Keratinocyte (primary cell): ENCODE measurements at places on chromosomes 5 and 9. TPM values are rescaled to one million over a fixed set of nuclear protein-coding genes. Genes with fewer than 3 reads are reported as not detected.

- no peak for DNase-seq
Measured at GRCh38 chr9:126852086-126852688, 8.3 kb upstream of the ZBTB34 start.

- no peak for DNase-seq
Measured at GRCh38 chr5:11334404-11334803, 569.8 kb downstream of the CTNND2 start.

SLC34A1 gene
- polyA plus RNA-seq, result 0.02 to 0.07 TPM (median 0.06 TPM) in 3 replicates

GRCh38 chr5:86885489-86886230 lies 267.9 kb downstream of the COX7C start:
- no peak for DNase-seq

DNA sequence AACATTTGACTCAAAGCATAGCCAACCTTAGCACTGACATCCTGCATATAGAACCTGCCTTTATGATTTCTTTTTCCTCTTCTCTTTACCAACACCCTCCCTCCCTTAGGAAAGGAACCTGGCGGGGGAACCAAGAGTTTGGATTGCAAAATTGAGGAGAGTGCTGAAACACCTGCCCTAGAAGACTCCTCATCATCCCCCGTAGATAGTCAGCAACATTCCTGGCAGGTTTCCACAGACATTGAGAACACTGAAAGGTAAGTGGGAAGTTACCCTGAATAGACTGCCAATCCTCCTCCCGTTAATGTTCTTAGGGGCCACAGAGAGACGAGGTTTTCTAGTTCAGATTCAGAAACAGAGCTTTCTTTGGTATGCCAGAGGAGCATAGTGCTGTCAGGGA lies 88.8 kb downstream of the RGS7BP start:
- DNase-seq, result no peak

DNA sequence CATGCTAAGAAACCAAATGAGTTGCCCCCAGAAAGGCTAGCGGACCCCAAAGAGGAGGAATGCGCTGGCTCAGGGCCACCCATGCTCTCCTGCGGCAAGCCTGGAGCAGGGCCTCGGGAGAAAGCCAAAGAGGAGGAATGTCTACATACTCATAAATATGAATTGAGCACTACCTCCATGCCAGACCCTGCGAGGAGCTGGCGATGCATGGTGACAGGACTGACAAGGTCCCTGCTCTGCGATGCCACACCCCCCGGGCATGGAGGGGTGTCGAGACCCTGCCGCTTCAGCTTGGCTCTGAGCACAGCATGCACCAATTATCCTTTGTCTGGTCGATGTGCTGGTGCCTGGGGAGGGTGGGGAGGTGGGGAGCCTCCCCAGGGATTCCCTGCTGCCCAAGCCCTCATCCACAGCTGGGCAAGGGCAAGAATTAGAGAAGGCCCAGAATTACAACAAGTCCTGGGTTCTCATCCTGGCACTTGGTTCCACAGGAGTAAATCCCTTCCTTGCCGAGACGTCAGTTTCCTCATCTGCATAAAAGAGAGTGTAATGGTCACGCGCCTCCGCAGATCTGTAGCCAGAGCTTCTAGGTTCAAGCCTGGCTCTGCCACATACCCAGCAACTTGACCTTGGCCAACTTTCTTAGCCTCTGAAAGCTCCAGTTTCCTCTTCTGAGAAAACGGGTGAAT lies 74.4 kb downstream of the FAM114A2 start:
- DNase-seq, result no peak

PCDHB14 gene
- 0.13 to 0.41 TPM (median 0.20 TPM) in 3 replicates for polyA plus RNA-seq

GRCh38 chr5:42284584-42284983 lies 138.7 kb upstream of the GHR start:
- DNase-seq, result no peak

DNA sequence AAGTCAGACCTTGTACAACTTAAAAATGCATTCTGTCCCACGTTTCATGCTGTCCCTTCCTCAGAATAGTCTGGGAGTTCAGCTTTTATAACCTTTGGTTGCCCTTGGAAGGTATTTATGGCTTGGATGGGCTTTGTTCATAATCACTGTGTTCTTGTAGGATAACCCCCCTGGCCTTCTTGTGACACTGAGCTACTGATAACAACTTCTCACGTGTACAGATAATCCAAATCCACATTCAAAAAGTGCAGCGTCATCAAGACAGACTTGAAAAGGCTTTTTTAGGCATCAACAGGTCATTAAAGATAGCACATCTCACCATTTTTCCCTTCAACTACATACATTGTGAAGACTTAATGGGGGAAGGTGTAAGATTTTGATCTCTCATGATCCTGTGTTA lies 42.0 kb downstream of the SLC1A3 start:
- DNase-seq, result no peak

DNA sequence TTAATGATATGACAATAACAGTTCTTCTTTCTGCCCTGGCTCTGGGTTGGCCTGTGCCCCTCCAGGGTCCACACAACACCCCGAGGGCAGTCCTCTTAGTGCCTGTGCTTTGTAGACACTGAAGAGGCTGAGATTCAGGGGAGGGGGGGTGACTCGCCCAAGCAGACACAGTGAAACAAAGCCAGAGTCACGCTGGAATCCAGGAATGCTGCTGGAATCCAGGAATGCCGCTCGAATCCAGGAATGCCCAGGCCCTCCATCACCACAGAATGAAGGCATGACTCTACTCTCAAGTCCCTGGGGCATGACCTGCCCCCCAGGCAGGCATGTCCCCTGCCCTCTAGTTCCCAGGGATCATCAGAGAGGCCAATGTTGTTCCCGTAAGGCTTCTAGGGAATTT lies 73.1 kb downstream of the LRSAM1 start:
- DNase-seq, result no peak

GRCh38 chr5:566636-567309 lies 42.5 kb upstream of the SLC9A3 start:
- DNase-seq, result no peak

GRCh38 chr9:15764131-15764530 lies 211.3 kb downstream of the CCDC171 start:
- DNase-seq, result no peak

DNA sequence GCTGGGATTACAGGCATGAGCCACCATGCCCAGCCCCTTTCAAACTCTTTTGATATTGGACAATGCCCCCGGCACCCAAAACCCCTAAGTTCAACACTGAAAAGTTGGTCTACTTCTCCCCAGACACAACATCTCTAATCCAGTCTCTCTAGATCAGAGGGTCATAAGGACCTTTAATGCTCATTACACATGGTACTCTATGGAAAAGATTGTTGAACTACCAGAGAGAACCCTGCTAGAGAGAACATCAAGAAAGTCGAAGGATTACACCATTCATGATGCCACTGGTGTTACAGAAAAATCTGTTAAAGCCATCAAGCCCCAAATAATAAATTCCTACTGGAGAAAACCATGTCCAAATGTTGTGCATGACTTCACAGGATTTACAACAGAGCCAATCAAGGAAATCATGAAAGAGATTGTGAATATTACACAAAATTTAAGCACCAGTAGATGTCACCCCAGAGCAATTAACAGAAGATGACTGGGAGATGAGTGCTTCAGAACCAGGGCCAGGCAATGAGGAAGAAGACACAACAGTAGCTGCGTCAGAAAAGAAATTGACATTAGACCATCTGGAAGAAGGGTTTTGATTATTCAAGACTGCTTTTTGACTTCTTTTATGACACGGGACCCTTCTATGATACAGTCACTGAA lies 28.3 kb upstream of the NIPAL4 start:
- DNase-seq, result no peak

DNA sequence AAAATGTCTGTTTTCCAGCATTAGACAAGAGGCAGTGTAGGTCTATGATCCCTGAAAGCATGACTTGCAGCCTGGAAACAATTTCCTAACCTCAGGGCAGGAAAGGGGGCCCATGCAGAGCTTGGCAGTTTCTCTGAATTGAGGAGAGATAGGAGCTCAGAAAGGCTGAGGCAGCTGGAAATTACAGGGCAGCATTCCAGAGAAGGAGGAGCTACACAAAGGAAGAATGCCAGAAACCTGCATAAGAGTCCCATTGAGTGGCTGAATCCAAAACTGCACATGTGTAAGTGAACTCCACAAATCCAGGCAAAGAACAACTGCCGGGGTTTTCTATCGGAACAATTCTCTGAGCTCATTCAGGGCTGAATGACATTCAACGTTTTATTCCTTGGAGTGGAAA lies 346.8 kb downstream of the PIK3R1 start:
- no peak for DNase-seq

PLEKHG4B gene
- polyA plus RNA-seq, result 0.10 to 0.12 TPM in 2 of 3 replicates, not detected in the other

DNA sequence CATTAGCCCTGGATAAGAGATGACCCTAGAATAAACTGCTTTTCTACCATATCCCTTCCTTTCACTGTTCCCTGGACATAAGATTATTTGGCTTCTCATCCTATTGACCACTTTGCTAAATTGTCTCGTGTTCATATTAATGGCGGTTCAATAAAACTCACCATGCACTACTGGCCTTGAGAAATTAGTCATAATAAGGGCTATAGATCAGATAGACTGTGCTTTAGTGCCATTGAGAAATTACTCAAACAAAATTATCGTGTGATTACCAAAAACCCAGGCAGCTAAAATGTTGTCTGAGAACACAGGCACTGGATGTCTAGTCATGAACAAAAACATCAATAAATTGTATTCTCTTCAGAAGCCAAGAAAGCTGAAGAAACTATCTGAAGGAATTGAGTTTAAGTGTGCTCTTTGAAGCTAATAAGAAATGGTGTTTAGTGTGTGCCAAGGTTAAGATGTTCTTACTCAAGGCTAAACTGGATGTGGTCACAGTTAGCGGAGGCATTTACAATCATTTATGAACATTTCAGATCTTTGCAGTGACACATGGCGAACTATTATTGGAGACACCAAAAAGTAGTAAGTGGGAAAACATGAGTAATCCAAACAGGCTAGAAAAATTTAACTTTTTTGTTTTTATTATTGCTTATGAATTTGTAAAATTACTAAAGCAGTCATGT lies 460.4 kb upstream of the RORB start:
- no peak for DNase-seq

DNA sequence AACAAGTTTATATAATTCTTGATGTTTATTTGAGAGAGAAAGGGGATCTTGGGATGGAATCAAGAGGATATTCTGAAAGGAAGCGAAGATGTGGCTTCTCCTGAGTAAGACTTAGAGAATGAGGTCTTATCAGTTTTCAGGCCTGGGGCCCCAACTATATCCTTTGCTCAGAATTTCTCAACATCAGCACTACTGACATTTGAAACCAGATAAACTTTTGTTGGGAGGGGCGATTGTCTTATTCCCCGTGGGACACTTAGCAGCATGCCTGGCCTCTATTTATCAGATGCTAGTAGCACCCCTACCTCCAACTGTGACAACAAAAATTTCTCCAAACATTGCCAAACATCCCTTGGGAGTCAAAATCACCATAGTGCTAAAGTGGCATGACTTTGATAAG lies 567.7 kb downstream of the MAT2B start:
- DNase-seq, result no peak

DNA sequence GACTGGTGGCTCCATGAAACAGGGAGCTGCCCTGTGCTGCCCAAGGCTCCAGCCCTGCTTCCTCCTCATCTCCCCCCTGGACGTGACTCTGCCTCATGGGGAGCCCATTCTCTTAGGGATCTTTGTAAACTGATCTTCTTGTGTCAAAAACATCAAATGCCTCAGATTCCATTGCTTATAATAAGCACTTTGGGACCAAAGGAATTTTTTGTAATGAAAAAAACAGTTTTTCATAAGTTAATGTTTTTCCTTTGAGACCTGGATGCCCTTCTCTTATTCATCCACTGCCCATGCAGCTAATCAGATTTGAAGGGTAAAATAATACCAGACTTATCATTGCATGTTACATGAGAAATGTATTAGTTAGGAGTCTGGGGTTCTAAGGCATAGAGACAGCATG lies 41.7 kb downstream of the PALM2AKAP2 start:
- no peak for DNase-seq

ZNF483 gene
- 0.46 to 0.90 TPM (median 0.60 TPM) in 3 replicates for polyA plus RNA-seq
